ENCODE measurements at places on chromosomes 4 and X.

DNA sequence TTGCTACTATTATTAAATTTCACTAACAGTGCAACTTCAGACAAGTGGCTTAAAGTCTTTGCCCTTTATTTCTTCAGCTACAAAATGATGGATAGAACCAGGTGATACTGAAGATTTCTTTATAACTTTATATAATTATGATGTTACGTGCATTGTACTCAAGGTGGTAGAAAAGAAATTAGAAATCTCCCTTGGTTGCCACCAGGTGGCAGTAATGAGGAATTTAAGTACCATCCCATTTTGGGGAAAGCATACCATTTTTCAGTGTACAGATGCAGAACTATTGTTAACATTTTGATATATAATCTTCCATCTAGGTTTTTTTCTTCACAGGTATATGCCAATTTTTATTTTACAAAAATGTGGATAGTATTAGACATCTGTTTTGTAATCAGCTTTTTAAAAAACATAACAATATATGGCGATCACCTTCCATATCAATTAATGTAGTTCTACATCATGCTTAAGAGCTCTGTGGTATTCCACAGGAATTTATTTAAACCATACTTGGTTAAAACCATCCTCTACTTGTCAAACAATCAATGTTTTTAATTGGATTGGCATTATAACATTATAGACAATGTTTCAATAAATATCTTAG lies 37.7 kb upstream of the RAB33B start:
- no peak for DNase-seq

DNA sequence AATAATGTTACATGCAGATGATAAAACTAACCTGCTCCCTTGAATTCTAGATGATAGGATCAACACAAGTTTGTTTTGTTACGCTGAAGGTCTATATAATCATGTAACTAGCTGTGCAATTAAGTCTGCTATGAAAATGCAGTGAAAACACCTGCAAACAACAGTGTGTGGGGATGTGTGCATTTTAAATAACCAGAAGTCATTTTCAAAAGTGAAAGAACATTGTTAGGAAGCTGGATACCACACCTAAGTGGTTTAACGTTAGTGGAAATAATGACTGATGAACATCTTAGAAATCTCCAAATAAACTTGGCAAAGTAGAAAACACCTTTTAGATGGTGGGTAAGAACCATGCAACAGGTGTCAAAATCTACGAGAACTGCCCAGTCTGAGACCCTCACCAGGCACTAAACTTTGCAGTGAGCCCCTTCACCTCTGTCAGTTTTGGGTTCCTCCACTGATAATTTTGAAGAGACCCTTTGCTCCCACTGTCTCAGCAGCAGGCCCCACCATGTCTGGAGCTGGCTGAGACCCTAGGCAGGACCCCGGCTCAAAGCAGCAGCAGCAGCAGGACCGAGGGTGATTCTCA lies 36.6 kb downstream of the CHST7 start:
- DNase-seq = no peak

- no peak for DNase-seq
These were observed 439.0 kb downstream of the GPM6A start for GRCh38 chr4:175373031-175373430.

- DNase-seq = no peak
These were observed 86.3 kb upstream of the ADRA2C start for GRCh38 chr4:3679851-3680311.

DNA sequence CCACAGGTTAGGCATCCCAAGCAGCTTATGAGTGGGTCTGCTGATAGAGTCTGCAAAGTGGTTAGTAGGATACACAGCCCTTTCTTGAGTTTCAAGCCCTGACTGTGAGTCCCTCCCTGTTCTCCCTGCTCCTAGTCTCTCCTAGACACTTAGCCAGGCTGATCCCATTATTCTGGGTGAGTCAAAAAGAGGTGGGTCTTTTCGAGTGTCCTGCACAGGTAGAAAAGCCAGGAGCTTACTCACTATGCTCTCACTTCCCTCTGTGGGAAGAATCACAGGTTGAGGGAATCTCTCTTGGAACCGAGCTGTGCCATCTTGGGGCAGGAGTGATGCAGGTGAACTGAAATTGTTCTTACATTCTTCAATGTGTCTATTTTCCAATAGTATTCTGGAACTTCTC lies 29.7 kb downstream of the SCLT1 start:
- DNase-seq = no peak

- no peak for DNase-seq
These were observed 312.5 kb upstream of the ANXA10 start for GRCh38 chr4:167779864-167780263.

- no peak for DNase-seq
These were observed 78.0 kb downstream of the ACOX3 start for GRCh38 chr4:8362483-8362882.

DNA sequence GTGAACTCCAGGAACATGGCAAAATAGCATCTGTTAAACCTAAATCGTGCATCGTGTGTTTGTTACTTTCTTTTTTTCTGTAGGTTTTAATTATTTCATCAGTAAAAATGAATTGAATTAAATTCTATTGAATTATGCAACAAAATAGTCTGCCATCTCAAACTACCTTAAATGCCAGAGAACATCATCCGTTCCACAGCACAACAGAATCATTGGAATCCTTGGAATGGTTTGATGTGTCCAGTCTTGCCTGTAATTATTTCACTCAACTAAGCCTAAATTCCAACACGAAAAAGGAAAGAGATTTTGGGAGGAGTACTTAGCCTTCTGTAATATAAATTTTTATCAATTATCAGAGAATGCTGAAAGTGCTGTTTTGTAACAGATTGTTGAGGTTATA lies 17.1 kb upstream of the SLC7A11 start:
- DNase-seq = no peak

GRCh38 chrX:46645614-46646013 lies 72.0 kb downstream of the CHST7 start:
- no peak for DNase-seq

- DNase-seq = no peak
These were observed 126.0 kb upstream of the LDB2 start for GRCh38 chr4:17024425-17024824.

DNA sequence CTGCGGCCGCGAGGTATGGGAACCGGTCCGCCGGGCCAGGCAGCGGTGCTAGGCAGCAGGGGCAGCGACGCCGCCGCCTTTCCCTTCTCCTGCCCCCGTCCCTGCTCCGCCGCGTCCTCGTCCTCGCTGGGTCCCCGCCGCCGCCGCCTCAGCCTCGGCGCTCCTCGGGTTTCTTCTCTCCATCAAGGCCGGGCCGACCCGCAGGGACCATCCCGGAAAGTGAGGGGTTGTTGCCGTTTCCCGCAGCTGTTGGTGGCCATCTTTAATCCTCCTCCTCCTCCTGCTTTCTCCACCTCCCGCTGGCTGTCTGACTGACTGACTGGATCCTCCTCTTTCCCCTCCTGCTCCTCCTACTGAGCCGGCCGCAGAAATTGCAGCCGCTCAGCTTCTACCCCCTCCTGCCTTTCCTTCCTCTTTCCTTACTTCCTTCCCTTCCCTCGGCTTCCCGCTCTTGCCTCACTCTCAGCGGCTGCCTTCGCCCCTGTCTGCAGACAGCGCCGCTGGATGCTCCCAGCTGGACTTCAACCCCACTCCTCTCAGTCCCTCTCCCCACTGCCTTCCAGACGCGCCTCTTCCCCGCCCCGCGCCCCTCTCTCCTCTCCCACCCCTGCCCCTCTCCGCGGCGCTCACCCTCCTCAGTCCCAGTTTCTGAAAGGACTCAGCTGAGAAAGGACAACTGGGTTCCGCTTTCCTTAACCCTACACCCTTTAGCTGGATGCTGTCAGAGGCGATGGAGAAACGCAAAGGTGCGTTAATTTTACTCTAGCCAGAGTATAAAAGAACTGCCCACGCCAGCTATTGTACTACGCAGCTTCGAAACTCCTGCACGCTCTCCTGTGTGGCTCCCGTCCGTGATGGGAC lies at the start of gene WDFY3:
Gene WDFY3 (minus strand): TSS at position 309 of the 861 bp plus-strand sequence. CDS start 106,099 bp downstream, outside the sequence.
- peak; percentile 51 for DNase-seq

GRCh38 chrX:78946178-78946931 lies 1.2 kb downstream of the P2RY10 start:
- DNase-seq = no peak

DNA sequence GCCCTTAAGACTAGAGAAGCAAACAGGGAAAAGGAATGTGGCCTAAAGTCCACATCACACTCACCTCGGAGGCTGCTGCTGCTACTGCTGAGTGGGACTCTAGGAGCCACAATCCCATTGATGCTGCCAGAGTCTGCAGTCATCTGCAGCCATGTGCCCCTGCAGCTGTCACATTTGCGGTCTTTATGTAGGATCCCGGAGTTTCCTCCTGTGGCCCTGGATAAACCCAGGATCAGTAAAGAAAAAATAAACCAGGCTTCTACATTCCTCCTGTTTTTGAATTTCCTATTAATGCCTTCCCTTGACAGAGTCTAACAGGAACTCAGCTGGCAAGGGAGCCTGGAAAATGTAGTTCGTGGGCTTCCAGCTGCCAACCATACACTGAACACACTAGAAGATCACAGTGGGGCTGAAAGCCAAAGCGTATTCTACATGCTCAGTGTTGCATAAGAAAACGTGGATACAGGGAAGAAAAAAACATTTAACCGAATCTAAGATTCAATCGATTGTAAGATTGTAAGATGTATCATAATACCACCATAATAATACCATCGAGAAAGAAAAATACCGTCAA lies 10.3 kb upstream of the PHEX start:
- no peak for DNase-seq

DNA sequence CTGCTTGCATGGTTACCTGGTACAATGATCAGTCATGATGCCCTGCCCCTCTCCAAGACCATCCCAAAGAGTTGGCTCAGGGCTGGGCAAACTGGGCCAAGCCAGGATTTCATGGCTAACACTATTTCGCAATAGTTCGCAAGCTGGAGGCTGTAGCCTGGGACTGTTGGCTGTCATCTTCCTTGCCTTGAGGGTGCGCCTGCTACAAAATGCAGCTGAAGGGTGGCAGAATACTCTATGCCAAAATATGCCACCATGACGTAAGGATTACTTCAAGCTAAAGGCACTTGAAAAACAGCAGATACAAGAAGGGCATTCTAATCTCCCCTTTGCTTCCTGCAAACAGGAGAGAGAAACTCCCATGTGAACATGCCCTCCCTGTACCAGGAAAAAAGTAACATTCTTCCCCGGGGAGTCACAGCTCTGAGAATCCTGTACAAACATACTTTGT lies 21.0 kb downstream of the SAT1 start:
- no peak for DNase-seq

- no peak for DNase-seq
These were observed 3.3 kb downstream of the ZDHHC9 start for GRCh38 chrX:129840344-129840743.

DNA sequence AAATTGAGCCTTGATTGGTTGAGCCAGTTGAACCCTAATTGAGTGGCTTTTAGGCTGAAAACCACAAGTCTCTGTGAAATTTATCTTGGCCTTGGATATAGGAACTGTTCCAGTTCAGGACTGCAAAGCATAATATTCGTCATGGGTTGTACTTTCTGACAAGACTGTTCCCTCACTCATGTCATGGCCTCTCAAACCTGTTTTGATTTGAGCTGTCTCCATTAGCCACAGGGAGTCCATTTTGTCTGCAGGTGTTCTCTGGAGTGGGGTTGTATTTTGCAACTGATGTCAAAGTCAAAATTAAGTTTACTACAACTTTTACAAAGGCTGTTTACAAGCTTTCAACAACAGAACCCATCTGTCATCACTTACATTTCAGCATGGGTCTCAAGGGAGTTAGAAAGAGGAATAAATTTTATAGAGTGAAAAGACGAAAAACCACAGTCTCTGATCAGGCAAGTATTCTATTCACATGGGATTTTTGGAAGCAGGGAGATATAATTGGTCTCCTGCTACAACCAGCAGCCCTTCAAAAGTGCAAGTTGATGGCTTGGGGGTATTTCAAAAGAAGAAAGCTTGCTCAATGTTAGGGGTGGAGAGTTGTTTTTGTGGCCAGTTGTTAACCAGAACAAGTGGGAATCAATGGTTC lies 1716.3 kb downstream of the C4orf33 start:
- no peak for DNase-seq

- peak; percentile 7 for DNase-seq
These were observed 55.0 kb upstream of the PRDM5 start for GRCh38 chr4:120977435-120977997.

DNA sequence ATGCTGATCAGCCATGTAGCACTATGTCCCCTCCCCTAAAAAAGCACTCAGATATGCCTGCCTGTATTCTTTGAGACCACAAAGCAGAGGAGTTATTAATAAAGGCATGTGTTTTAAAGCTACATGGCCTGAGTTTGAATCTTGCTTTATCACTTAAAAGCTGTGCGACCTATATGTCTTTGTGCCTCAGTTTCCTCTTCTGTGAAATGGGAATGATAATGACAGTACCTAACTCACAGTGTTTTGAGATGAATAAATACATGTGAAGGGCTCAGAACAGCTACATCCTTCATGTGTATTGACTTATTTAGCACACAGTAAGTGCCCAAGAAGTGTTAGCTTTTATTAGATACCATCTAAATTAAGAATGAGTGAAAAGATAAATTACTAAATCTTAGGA lies 180.0 kb downstream of the WDFY3 start:
- DNase-seq = no peak

DNA sequence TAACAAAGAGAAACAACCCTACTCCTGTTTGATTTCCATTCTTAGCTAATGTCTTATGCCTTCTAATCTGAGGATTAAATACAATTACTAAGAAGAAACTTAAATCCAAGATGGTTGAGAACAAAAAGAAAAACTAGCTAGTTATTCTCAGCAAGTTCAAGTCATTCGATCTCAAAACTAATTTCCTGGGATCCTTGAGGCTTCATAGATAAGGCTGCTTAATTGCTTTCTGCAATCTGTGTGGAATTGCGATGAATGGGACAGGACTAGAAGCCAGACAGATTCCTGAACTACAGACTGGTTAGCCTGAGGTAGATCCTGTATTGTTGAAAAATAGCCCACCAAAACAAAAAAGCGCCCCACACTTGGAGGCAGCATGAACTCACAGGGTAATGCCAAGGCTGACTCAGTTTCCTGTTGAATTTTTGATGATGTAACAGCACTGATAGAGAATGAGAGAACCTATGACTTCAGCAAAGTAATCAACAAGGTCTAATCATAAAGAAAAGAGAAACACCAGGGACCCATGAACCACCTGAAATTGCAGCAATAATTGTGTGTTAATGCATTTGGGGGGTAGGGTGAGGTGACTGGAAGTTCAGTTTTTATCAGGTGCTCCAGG lies 33.9 kb downstream of the KLHL15 start:
- no peak for DNase-seq
